ENCODE measurements at places on chromosomes 5 and 9.

DNA sequence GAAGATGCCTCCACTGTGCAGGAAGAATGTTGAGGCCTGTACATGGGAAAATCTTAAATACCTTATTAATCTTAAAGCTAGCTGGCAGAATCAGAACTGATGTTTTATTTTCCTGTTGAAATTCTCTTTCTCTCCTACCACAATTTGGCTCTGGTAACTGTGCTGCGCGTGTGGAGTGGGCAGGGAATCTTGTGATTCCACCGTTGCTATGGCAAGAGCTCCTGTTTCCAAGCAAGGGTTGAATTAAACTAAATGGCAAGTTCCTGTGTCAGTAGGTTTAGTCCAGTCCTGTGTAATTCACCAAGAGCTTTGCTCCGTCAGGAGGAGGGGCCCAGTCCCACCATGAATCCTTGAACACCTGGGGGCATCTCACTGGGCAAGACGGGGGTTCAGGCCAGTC lies 36.4 kb downstream of the NXNL2 start:
- no peak for DNase-seq

DNA sequence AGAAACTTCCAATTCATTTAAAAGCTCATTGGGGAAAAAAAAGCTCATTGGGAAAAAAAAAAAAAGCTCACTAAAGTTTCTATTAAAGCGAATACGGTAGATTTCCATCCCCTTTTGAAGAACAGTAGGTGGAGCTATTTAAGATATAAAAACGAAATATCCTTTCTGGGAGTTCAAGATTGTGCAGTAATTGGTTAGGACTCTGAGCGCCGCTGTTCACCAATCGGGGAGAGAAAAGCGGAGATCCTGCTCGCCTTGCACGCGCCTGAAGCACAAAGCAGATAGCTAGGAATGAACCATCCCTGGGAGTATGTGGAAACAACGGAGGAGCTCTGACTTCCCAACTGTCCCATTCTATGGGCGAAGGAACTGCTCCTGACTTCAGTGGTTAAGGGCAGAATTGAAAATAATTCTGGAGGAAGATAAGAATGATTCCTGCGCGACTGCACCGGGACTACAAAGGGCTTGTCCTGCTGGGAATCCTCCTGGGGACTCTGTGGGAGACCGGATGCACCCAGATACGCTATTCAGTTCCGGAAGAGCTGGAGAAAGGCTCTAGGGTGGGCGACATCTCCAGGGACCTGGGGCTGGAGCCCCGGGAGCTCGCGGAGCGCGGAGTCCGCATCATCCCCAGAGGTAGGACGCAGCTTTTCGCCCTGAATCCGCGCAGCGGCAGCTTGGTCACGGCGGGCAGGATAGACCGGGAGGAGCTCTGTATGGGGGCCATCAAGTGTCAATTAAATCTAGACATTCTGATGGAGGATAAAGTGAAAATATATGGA lies at the start of gene PCDHGA12:
PCDHGA12 (plus strand) TSS at position 176 of the 782 bp plus-strand sequence; CDS start at position 429, 253 bp downstream.
- no peak for DNase-seq

- no peak for DNase-seq
Measured at GRCh38 chr5:22611327-22611726, 241.8 kb downstream of the CDH12 start.

- no peak for DNase-seq
Measured at GRCh38 chr5:178895615-178896571, at the start of gene ZFP2. ZFP2 (plus strand) TSS chr5:178895913; CDS start chr5:178931314, 35,401 bp downstream.

DNA sequence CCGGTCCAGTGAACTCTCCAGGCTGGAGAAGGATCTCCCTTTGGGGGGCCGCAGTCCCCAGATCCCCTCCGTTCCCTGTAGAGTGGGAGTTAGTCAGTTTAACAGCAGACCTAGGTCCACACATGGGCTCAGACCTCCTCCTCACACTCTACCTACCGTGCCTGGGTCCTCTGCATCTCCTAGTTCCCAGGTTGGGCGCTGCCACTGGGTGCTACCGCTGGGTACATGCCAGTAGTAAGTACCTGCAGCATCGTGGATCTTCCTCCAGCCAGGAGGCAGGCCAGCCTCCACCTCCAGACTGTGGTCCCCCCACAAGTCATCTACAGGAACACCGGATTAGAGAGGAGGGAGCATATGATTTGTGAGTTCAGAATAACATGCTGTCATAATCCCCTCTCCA lies 802 bp downstream of the APBB3 start:
- no peak for DNase-seq

DNA sequence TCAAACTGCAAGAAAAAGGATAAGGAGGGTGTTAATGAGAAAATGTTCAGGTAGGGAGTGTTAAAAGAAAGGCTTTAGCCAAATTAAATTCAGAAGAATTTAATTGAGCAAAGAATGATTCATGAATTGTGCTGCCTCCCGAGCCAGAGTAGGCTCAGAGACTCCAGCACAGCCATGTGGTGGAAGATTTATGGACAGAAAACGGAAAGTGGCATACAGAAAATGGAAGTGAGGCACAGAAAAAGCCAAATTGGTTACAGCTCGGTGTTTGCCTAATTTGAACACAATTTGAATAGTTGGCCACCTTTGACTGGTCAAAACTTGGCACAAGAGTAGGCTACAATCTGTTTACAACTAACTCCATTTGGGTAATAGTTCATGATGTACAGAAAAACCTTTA lies 9.6 kb upstream of the SLC30A5 start:
- no peak for DNase-seq

- DNase-seq = no peak
Measured at GRCh38 chr9:14561929-14562405, 131.3 kb downstream of the ZDHHC21 start.

DNA sequence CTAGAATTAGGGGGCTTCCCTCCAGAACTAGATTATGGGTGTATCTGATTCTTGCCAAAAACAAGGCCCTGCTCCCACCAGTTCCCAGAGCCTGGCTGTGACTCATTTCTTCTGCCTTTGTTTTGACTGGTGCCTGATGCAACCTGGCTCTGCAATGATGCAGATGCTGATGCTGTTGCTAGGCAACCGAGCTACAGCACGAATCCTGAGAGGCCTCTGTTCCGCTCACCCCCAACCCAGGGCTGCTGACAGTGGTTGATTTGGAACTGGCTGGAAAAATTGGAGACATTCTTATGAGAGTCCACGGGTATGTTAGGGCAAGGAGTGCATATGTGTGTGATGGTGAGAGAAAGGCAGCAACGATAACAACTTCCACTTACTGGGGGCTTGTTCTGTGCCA lies 100.3 kb downstream of the NSG2 start:
- DNase-seq = no peak

DNA sequence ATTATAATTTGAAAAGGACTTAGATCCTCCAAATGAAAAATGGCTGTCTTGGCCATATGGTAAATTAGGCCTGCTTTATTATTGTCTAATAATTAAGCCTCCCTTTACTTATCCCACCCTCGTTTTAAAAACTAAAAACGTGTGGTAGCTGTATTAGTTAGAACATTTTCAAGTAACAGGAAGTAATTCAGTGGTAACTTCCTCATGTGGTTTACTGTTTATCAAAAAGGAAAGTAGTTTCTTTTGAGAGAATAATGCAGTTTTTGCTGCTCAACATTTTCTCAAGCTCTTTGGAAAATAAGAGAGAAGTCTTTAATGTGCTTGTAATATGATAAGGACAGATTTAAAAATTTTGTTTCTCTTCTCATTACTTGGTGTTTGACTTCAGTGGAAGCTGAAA lies 26.0 kb downstream of the ZCCHC7 start:
- no peak for DNase-seq

GRCh38 chr5:107840592-107840991 lies 169.9 kb upstream of the EFNA5 start:
- DNase-seq = no peak

- DNase-seq = no peak
Measured at GRCh38 chr5:93300309-93300923, 280.6 kb downstream of the NR2F1-AS1 start.

DNA sequence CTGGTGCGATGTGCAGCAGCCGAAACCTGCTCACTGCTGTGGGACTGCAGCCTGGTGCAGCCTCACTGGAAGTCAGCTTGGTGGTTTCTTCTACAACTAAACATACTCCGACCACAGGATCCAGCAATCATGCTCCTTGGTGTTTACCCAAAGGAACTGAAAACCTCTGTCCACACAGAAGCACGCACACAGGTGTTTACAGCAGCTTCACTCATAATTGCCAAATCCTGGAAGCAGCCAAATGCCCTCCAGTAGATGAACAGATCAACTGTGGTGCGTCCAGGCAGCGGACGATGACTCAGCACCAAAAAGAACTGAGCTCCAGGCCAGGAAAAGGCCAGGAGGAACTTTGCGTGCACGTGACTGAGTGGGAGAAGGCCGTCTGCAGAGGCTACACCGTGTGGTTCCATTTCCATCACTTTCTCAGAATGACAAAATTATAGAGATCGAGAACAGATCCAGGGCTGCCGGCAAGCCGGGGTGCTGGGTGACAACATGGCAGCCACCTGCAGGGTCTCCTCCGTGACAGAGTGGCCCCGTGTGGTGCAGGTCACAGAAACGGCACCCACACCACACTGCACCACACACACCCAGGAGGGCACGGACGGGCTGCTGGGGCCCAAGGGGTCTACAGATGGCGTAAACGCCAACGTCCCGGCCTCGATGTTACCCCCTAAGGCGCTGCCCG lies 23.1 kb upstream of the NSMF start:
- no peak for DNase-seq

- DNase-seq = no peak
Measured at GRCh38 chr5:2591777-2592453, 159.6 kb downstream of the IRX2 start.

DNA sequence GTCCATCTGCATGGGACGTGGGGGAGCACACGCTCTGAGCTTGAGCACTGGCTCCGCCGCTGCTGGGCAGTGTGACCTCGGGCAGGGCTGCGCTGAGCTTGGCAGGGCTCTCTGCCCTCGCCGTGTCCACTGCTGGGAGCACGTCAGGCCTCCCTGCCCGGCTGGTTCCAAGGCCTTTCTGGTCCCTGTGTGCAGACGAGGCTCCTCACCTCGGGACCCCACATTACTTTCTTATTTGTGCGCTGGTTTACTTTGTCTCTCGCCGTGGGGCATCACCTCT lies 43.9 kb downstream of the RXRA start:
- no peak for DNase-seq

GRCh38 chr5:158054223-158055110 lies 195.5 kb upstream of the CLINT1 start:
- no peak for DNase-seq

GRCh38 chr5:168987543-168988300 lies 313.2 kb downstream of the SLIT3 start:
- DNase-seq = peak; percentile 32

DNA sequence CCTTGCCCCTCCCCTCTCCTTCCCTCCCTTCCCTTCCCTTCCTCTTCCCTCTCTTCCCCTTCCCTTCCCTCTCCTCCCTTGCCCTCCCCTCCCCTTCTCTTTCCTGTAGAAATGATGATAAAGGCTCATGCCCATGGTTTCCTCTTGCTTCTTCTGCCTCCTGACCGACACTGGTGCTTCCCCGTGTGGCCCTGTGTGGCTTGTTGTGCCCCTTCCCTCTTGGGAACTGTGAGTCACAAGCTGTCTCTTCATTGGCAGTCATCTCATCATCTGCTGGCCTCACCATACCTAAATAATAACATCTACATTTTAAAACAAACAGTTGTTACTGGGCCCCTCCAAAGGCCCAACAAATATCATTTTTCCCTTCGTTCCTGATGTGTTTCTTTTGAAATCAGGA lies 11.7 kb upstream of the CARNMT1 start:
- DNase-seq = no peak

GRCh38 chr9:124420991-124421543 lies 5.8 kb upstream of the PSMB7 start:
- no peak for DNase-seq

- no peak for DNase-seq
Measured at GRCh38 chr5:20367178-20367577, 379.2 kb upstream of the CDH18 start.

- DNase-seq = no peak
Measured at GRCh38 chr5:72281764-72282499, 38.1 kb downstream of the MRPS27 start.

- no peak for DNase-seq
Measured at GRCh38 chr5:149410721-149411432, 31.8 kb upstream of the IL17B start.

DNA sequence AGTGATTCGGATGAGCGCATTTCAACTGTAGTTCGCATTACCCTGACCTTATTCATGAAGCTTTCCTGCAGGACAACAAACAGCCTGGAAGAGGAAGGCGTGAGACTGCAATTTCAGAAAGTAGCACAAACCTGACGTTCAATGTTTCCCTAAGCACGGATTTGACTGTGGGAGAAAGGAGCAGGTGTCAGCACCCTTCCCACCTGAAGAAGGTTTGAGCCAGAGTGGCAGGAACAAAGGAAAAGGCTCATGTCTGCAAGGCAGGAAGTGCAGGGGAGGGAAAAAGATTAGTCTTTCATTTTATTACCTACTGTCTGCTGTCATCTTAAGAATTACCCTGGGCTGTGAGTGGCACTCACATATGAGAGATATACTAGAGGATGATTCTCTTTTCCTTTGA lies 114.0 kb downstream of the MED10 start:
- DNase-seq = no peak

DNA sequence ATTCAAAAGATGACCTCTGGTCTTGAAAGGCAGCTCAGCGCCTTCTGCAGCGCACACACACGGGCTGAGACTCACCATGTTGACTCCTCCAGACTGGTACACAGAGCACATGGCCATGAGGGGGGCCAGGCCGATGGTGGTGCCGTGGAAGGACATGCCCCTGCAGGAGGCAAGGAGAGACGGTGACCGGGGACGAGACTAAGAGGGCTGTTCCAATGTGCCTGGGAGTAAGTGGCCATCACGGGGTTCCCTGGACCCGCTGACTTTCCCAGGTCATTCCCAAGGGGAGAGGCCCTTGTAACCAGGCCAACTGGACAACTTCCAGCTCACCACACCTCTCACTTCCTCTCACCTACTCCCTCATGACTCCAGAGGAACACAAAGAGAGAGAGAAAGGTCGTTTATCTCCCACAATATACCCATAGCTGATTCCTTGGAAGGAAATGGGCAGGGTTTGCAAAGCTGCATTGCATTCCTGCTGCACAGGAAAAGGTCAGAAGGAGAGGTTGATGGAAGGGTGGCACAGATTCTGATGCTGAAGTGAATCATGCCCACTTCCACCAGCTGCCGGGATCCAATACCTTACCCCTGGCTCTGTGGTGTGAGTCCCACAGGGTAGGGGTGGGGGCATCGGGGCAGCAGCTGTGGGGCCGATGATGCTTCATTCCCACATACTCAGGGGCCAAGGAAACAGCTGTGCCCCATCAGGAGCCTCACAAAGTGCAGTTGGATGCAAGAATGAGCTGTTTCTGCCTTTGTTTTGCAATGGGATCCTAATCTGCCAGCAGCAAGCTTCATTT lies 47.2 kb downstream of the NIPAL4 start:
- DNase-seq = no peak

GRCh38 chr5:17743580-17744435 lies 109.5 kb downstream of the TAF11L14 start:
- no peak for DNase-seq

GRCh38 chr9:14180960-14181537 lies 132.9 kb downstream of the NFIB start:
- no peak for DNase-seq

- DNase-seq = no peak
Measured at GRCh38 chr5:109803854-109804253, 114.1 kb downstream of the MAN2A1 start.

Measured in stimulated activated CD4-positive, alpha-beta T cell treated with anti-CD3 and anti-CD28 coated beads, TNF-alpha, amount 100 ng/mL, for 4 hours (primary cell).